Stimulated activated CD8-positive, alpha-beta memory T cell treated with anti-CD3 and anti-CD28 coated beads, Interleukin-2, amount 100 ng/mL, for 48 hours (primary cell): ENCODE measurements at places on chromosomes 6 and 20.

DNA sequence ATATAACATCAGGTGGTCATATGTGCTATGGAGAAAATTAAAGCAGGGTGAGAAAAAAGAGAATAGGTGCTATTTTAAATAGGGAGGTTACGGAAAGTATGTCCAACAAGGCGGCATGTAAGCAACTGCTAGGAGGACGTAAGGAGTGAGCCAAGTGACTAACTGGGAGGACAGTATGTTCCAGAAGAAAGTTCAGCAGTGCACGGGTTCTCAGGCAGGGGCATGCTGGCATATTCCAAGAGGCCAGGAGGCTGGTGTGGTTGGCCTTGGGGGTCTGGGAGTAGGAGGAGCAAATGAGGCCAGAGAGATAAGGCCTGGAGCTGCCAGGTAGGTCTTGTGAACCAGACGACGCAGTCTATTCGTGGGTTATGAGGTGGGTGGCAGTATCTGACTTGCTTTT, 112.4 kb downstream of the ARMC2 start:
- no peak for DNase-seq

DNA sequence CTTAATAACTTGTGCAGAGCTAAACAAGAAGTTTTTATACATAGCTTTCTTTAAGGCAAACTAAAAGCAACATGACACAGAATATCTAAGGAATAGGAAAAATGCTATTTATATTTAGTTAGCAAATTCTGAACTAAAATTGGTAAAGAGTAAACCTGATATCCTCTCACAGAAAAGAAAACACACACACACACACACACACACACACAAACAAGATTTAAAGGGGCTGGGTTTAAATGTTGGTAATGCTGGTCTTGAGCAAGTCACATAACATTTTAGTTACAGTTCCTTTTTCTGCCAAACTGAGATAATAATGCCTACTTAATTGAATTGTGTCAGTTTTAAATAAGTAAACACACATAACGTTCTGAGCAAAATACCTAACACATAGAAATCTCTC, 1.6 kb downstream of the TRDN start:
- DNase-seq, result no peak

DNA sequence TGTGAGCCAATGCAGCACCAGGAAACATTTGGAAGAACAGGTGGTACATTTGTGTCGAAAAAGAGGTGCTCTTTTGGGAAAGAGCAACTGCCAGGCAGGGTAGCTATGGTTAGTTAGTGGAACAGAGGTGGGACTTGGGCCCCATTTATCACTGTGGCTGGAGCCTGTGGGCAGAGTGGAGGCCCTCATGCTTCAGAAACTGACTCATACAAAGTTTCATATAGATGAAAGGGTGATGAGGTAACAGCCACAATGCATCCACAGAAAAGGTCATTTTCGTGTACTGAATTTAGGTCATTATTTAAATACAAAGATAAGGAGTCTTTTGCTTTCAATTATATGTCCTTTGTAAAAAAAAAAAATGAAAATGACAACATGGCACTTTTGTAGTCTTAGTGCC, 76.4 kb upstream of the HS3ST5 start:
- DNase-seq, result no peak

- DNase-seq, result no peak
Measured at GRCh38 chr6:127202676-127203075, 64.0 kb upstream of the RNF146 start.

DNA sequence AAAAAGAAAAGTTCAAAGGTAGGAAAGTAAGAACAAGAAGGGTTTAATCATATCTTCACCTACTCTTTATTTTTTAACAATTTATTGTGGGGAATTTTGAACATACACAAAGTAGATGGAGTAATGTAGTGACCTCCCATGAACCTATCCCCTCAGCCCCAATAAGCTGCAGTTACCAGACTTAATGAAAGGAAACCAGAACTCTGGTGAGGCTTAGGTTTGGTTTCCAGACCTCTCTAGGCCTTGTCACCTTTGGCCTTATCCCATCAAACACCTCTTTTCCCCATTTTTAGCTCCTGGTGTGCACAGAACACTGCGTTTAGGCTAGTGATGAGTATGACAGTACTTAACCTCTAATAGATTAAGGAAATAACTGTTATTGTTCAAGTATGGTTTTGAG, 42.0 kb downstream of the CBFA2T2 start:
- no peak for DNase-seq

GRCh38 chr6:164453835-164454234, 855.6 kb downstream of the C6orf118 start:
- DNase-seq, result no peak

DNA sequence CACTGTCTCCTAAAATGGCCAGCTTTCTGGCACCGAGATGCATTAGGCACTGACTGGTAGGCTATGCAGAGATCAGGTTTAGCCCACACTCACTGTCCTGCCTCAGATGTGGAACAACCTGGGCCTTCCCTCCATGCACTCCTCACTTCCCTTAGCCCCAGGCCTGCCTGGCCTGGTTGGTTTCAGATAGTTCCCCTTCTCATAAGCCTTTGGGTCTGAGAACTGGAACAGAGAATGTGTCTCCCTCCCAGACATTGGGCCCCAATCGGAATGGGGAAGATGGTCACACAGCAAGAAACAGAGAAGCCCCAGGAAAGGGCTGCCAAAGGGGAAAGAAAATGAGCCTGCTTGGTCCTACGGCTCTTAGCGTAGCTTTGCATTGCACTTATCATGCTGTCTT, 762.1 kb upstream of the CHD6 start:
- no peak for DNase-seq

GRCh38 chr6:33306356-33306755, 7.5 kb downstream of the TAPBP start:
- no peak for DNase-seq

GRCh38 chr6:149895833-149896271, 2.1 kb downstream of the RAET1E start:
- peak; percentile 4 for DNase-seq
